Jurkat, Clone E6-1 (cell line): ENCODE measurements at places on chromosomes 7 and 10.

GRCh38 chr10:93550606-93551005, 15.9 kb upstream of the FFAR4 start:
- DNase-seq, result no peak

DNA sequence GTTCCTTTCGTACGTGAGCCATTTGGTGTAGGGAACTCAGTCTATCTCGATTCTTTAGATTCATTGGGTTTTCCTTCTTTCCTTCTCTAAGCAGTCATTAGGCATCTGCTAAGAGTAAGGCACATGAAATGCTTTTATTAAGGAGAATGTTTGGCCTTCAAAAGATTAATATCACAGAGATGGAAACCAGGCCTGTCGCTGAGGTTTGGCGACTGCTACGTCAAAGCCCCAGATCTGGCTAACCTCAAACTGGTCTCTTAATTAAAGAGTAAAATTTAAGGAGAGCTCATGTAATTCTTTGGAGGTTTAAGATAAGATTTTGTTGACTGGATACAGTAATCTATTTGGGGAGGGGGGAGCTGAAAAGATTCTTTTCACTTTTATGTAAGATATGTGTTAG, 189.8 kb downstream of the JCAD start:
- no peak for DNase-seq

GRCh38 chr10:366186-366585, 230.9 kb downstream of the ZMYND11 start:
- no peak for DNase-seq

GRCh38 chr7:115789901-115790300, 240.7 kb downstream of the TFEC start:
- no peak for DNase-seq

DNA sequence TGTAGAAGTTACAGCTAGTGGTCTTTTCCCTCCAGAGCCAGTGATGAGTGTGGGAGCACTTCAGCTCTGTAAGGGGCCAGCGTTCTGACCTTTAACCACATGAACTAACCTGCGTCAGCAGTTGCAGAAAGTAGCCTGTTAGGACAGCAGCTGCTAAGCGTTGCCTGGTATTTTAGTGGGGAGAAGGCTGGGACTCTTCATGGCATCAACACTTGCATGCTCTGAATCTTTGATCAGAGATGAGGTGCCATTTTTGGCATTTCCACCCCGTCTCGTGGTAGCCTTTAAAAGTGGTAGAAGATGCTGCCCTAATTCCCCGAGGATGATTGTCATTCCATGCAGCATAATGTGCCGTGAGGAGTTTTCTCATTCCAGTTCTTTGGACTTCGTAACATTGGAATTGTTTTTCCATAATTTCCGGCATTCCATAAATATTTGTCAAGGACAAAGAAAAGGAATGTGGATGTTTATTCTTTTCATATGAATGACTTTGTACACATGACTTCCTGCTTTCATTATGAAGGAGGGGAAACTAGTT, 92.2 kb downstream of the AVL9 start:
- no peak for DNase-seq
